ENCODE measurements at places on chromosomes 5 and 9.
A peak's percentile ranks its signal among the peaks of the same experiment; 100 is the strongest.

GRCh38 chr9:18255158-18255629 lies 218.8 kb upstream of the ADAMTSL1 start:
- DNase-seq = peak; percentile 65

DNA sequence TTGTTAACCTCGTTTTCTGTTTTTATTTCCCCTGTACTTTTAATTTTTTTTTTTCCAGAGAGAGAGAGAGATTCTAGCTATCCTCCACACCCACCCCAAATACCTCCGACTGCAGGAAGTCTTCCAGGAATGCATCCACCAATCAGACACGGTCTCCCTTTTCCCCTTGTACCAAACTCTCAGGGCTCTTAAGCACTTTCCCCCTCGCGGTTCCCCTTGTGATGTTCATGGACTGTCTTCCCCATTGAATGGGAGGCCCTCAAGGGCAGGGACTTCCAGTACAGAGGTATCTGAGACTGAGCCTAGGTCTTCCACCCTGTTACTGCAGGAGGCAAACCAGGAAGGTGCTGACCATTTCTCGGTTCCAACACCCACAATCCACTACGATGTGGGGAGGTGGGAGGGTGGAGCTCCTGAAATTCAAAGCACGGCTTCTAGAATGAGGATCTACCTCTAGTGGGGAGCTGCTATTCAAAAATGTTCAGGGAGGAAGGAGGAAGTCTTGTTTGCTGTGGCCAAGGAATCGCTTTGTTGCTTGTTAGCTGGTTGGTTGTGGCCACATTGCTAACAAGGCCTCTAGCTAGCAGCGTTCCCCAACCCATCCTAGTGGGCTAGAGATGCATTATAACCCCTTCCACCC lies 37.5 kb upstream of the PTGS1 start:
- no peak for DNase-seq

GRCh38 chr5:107331882-107332281 lies 338.9 kb downstream of the EFNA5 start:
- DNase-seq = no peak

- no peak for DNase-seq
Measured at GRCh38 chr5:140324617-140325241, 21.7 kb downstream of the HBEGF start.

- no peak for DNase-seq
Measured at GRCh38 chr5:142861011-142861410, 90.8 kb downstream of the ARHGAP26 start.
